ENCODE measurements at places on chromosomes 7 and 10.

DNA sequence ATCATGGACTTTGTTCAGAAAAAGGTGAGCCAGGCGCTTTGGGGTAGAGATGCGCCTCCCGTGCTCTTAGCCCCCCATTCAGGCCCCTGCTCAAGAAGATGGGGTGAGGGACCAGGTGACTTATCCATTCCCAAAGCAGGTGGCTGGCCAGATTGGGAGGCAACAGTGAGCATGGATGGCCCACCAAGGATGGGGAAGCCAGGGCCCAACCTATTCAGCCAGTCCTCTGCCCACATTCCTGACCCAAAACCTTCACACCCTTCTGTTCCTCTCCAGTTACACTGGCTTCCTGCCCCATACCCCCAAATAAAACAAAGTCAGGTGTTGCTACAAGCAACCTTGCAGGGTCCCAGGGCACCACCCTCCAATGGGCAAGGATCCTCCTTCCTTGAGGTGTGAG is 44.4 kb downstream of the TSPAN15 start:
- no peak for DNase-seq

GRCh38 chr10:18680754-18681153 is 21.5 kb downstream of the ARL5B start:
- no peak for DNase-seq

DNA sequence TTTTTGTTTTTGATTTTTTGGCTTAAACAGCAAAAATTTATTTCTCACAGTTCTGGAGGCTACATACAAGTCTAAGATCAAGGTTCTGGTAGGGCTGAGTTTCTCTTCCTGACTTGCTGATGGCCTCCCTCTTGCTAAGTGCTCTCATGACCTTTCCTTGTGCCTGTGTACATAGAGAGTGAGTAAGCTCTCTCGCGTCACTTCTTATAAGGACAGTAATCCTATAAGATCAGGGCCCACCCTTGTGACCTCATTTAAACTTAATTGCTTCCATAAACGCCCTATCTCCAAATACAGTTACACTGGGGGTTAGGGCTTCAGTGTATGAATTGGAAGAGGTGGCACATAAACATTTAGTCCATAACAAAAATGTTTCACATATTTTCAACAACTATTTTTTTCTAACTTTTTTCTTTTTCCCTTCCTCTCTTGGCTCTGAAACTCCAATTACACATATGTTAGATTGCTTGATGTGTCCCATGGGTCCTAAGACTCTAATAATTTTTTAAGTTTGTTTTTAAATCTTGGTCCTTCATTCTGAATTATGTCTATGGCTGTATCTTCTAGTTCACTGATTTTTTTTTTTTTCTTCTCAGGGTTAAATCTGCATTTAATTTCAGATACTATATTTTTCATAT is 149.8 kb downstream of the HBP1 start:
- DNase-seq: no peak

DNA sequence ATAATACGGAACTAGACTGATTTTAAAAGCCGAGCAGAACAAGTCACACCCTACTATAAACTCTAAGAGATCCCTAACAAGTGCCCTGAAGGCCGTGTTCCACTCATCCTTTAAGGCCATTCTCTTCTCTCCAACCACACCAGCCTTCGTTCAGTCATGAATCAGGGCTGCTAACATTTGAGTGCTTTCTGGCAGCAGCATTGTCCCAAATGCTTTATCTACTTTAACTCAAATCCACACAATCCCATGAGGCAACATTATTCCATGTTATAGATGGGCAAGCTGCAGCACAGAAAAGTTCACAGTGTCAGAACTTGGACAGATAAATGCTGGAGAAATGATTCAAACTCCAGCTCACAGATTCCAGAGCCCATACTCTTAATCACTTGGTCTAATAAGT is 73.5 kb downstream of the MALSU1 start:
- no peak for DNase-seq

GRCh38 chr7:66970310-66970709 is 25.1 kb downstream of the SBDS start:
- no peak for DNase-seq

DNA sequence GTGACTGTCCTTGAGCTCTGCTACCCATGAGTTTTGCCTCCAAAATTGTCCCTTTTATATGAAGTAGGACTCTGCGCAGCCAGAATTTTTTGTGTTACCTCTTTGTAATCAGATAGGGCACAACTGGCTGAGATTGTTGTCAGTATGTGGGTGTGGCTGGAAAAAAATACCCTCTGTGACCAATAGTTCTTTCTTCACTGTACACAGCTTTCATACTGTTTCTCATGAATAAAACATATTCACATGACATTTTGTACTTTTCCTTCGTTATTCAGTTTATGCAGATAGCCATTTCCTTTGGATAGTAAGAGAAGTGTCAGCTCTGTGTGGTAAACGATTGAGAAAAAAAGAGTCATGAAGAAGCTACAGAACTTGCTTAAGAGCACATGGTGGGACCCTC is 49.6 kb upstream of the WNT8B start:
- DNase-seq: no peak

DNA sequence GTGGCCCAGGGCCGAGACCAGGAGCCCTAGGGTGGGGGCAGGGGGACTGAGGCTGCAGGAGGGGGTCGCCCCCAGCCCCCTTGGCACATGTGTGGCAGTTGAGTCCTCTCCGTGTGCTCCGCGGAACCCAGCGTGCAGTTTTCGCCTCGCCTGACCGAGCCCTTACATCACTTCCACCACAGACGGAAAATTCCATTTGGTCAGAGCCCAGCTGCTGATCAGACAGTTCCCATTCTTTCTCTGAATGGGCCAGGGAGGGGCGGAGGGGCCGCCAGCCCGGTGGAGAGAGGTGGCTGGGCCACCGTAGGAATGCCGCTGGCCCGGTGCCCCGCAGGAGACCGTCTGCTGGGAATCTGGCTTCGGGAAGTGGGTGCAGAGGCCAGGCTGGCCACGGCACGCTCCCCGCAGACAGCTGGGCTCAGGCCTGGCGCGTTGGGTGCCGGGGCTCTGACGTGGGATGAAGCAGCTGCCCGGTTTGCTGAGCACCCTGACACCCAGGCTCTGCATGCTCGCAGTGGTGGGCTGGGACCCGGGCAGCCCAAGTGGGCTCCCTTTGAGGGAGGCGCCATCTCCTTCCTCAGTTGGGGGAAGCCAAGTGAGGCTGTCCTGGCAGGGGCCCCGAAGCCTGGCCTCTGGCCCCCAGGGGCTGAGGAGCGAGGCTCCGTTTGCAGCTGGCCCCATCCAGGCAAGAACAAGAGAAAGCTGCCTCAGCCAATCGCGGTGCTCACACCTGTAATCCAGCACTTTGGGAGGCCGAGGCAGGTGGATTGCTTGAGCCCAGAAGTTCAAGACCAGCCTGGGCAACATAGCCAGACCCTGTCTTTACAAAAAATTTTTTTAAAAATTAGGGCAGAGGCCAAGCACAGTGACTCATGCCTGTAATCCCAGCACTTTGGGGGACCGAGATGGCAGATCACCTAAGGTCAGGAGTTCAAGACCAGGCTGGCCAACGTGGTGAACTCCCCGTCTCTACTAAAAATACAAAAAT is 9.9 kb downstream of the TTYH3 start:
- no peak for DNase-seq

- no peak for DNase-seq
These were observed 109.7 kb upstream of the DNAJB12 start for GRCh38 chr10:72464438-72464837.

DNA sequence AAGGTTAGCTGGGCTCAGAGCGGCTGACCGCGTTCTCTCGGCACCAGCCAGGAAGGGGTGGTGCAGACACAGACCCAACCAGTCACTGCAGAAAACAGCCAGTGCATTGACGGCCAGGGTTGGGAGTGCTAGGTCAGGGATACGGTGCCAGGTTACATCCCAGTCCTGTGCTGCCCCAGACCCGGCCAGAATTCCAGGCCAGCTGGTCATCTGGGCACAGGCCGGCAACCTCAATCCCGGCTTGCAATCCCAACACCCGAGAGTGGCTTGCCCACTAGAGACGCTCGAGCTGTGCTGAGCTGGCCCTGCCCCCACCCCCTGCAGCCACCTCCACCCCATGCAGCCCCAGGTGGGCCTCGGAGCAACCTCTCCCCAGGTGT is 3.8 kb downstream of the PRAP1 start:
- DNase-seq: no peak
